ENCODE measurements at places on chromosomes 1 and 21. TPM values are rescaled to one million over a fixed set of nuclear protein-coding genes. Genes with fewer than 3 reads are reported as not detected.
A peak's percentile ranks its signal among the peaks of the same experiment; 100 is the strongest.

The DRAXIN gene
- polyA plus RNA-seq, result not detected

The ECM1 gene
- 2.1 TPM for polyA plus RNA-seq

DNA sequence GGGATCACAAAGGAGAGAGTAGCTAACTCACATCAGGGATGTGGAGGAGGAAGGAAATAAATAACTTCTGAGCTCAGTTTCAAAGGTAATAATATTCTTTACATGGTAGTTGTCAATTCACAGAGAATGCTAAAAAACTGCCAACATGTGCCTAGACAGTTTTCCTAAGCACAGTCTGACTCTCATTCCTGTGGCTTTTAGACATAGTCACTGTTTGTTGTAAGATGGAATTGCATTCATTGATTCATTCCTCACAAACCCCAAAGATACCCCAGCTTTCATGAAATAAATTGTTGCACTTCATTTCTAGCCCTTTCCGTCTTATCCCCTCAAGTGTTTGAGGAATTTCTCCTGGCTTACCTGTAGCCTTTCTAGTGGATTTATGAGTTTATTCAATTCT lies 263.9 kb downstream of the NTNG1 start:
- no peaks in the 10 kb centered on the region for H3K36me3 ChIP-seq
- no peak for DNase-seq
- H3K27me3 ChIP-seq, result no peaks in the 10 kb centered on the region

DNA sequence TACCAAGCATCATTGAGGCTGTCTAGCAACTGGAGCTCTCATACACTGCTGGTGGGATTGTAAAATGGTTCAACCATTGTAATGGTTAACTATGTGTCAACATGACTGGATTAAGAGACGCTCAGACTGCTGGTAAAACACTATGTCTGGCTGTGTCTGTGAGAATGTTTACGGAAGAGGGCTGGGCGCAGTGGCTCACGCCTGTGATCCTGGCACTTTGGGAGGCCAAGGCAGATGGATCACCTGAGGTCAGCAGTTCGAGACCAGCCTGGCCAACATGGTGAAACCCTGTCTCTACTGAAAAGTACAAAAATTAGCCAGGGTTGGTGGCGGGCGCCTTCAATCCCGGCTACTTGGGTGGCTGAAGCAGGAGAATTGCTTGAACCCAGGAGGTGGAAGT lies 4.8 kb upstream of the FCRLA start:
- H3K27me3 ChIP-seq, result no peaks in the 10 kb centered on the region
- no peak overlapping the region for H3K4me3 ChIP-seq
- DNase-seq, result no peak
- H3K27ac ChIP-seq, result no peak overlapping the region
- H3K4me1 ChIP-seq, result no peaks in the 10 kb centered on the region
- no peaks in the 10 kb centered on the region for H3K36me3 ChIP-seq

DNA sequence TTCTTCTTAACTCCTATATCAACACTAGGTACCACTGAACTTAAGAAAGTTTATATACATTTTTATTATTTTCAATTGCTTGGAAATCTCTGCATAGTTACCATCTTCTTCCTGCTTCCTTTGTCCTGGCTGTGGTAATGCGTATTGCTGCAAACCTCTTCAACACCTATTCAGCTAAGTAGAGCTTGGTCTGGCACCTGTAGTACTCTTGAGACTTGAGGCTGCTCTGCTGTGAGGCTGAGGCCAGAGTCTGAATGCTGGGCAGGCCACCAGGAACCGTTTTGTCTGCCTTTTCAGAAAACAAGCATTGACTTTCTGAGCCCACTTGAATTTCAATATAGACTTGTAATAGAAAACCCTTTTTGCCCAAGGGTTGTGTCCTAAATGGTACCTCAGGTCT lies 52.0 kb upstream of the RGS2 start:
- H3K27ac ChIP-seq, result no peak overlapping the region
- H3K4me1 ChIP-seq, result no peaks in the 10 kb centered on the region
- no peaks in the 10 kb centered on the region for H3K36me3 ChIP-seq
- no peak overlapping the region for H3K4me3 ChIP-seq

- no peaks in the 10 kb centered on the region for H3K4me1 ChIP-seq
- H3K4me3 ChIP-seq, result peak within 1 kb of the TSS; percentile 13
- no peaks in the 10 kb centered on the region for H3K36me3 ChIP-seq
- no peak within 1 kb of the TSS for H3K27ac ChIP-seq
- no peaks in the 10 kb centered on the region for H3K27me3 ChIP-seq
Observed at GRCh38 chr1:99264201-99265021, at the start of gene PLPPR4. PLPPR4 (plus strand) TSS chr1:99264492; CDS start chr1:99264594, 102 bp downstream.
